Uterus (tissue), 4 donors: ENCODE measurements at places on chromosomes 3 and 15. TPM values are rescaled to one million over a fixed set of nuclear protein-coding genes. Genes with fewer than 3 reads are reported as not detected.

DNA sequence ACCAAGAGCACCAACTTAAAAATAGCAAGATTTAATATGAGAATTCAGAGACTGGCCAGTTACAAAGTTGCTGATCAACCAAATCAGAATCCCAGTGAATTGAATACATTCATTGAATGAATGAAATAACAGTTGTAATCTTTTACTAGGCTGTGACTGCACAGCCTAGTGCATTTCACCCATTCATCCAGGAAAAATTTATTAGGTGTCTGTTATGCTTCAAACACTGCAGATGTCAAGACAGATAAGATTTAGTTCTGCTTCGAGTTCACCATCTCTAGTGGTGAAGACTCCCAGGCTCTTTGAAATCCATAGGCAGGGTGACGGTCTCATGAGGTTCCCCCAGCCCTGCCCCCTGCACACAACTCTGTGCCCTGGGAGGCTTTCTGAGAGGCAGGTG lies 28.9 kb downstream of the TGM4 start:
- DNase-seq = no peak

- DNase-seq = no peak
Measured at GRCh38 chr3:56389183-56389830, 79.0 kb downstream of the ERC2 start.

- DNase-seq = no peak
Measured at GRCh38 chr15:74763416-74763815, 14.8 kb downstream of the CYP1A2 start.

DNA sequence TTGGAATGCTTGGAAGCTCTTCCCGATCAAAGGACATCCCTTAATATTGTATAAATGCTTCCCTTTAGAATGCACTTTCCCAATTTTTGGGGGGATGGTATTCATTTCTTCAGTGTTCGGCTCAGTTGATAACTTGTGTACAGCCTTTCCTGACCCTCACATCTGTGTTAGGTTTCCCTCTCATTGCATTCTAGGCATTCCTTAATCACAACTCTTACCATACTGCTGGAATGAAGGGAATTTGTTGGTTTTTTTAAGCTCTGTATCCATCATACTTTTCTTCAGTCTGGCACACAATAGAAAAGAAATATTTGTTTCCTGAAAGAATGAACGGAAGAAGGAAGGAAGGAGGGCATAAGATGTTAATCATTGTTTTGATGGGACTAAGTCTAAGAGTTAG lies 119.5 kb downstream of the CHST2 start:
- DNase-seq = no peak

DNA sequence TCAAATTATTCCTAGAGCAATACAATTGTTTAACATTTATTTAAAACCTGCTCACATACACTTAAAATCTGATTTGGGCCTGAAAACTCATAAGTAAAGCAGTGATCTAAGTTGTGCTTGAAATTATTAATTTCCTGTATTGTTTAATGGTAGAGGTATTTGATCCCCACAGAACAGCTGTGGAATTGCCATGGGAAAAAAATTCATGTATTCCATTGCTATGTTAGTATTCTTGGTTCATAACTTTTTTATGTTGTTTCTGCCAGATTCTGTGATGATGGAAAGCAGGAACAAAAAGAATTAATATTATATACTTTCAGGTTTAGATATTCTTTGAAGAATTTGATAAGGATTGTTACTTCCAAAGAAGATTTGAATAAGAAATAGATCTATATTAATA lies 831.5 kb upstream of the NR2F2 start:
- DNase-seq = no peak

DNA sequence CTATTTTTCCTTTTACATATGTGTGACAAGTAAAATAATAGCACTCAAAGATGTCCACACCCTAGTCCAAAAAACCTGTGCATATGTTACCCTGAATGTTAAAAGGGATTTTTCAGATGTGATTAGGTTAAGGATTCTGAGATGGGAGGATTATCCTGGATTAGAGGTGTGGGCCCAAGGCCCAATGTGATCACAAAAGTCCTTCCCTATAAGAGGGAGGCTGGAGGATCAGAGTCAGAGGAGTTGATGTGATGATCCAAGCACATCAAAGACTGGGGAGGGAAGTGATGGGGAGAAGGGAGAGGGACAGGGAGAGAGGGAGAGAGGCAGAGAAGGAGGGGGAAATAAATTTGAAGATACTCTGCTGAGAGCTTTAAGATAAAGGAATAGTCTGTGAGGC lies 512.6 kb downstream of the PLOD2 start:
- no peak for DNase-seq

GRCh38 chr3:46462111-46462510 lies 2.6 kb downstream of the LTF start:
- DNase-seq = no peak

DNA sequence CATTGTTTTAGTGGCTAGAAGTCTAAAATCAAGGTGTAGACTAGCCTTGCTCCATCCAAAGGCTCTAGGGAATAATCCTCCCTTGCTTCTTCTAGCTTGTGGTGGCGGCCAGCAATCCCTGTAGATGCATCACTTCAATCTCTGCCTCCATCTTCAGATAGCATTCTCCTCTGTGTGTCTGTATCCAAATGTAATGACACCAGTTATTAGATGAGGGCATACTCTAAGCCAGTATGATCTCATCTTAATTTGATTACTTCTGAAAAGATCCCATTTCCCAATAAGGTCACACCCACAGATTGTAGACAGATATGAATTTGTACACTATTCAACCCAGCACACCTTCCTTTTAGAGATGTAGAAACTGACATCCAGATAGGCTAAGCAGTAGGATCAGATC lies 334.5 kb upstream of the KCNMB2 start:
- no peak for DNase-seq

DNA sequence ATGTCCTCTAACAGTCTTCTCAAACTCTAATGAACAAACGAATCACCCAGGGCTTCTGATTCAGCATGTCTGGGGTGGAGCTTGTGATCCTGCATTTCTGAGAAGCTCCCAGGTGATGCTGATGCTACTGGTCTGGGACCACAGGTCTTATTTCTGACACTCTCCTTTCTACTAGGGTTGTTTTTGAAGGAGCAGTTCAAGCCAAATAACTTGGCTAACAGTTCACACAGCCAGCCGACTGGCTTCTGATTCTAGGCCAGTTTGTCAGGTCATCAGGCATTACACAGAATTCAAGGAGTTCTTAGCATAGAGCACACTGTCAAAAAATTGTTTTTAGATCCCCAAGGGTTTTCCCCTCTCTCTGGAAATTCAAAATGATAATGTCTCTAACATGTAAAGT lies 100.7 kb downstream of the TIGIT start:
- no peak for DNase-seq

GRCh38 chr3:73072634-73073033 lies 11.2 kb downstream of the EBLN2 start:
- DNase-seq = no peak

DNA sequence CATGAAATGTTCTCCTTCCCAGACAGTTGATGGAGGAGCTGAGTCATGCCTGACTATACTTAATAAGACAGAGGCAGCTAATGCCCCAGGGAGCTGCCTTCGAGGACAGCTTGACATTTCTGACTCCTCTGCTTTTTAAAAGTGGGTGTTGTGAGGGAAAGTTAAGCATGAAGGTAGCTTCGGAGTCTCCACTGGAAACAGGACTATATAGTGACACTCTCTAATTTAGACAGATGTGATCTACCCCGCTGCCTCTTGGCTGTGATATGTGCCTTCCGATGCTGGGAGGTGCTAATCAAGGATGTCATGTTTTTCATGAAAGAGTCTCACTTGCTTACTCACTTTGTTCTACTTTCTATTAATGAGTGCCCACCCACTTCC lies 72.7 kb downstream of the IL1RAP start:
- no peak for DNase-seq

- DNase-seq = no peak
Measured at GRCh38 chr3:174191380-174191779, 667.8 kb upstream of the NAALADL2 start.

DNA sequence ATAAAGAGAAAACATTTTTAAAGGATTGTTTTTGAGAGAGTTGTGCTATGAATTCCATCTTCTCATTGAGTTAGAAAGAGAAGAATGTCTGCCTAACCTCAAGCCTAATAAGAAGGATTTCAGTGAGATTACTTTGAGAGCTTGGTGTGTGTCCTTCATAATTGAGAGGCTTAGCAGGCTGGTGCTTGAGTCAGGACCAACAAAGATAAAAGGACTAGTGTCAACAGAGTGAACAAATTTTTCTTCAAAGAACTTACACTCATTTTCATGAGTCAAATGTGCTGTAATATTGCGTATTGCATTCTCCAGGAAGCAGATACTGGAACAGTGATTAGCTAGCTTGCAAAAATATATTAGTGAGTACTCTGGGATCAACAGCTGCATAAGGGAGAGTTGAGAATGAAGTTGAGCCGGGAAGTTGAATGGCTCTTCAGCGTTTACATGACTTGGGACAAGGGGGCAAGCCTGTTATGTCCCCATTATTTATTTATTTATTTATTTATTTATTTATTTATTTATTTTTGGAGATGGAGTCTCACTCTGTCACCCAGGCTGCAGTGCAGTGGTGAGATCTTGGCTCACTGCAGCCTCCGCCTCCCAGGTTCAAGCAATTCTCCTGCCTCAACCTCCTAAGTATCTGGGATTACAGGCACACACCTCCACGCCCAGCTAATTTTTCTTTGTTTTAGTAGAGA lies 37.5 kb upstream of the SLITRK3 start:
- DNase-seq = no peak

GRCh38 chr3:100891033-100891432 lies 102.2 kb downstream of the ABI3BP start:
- no peak for DNase-seq

GRCh38 chr3:111582120-111582474 lies 13.0 kb downstream of the ZBED2 start:
- DNase-seq = no peak

DNA sequence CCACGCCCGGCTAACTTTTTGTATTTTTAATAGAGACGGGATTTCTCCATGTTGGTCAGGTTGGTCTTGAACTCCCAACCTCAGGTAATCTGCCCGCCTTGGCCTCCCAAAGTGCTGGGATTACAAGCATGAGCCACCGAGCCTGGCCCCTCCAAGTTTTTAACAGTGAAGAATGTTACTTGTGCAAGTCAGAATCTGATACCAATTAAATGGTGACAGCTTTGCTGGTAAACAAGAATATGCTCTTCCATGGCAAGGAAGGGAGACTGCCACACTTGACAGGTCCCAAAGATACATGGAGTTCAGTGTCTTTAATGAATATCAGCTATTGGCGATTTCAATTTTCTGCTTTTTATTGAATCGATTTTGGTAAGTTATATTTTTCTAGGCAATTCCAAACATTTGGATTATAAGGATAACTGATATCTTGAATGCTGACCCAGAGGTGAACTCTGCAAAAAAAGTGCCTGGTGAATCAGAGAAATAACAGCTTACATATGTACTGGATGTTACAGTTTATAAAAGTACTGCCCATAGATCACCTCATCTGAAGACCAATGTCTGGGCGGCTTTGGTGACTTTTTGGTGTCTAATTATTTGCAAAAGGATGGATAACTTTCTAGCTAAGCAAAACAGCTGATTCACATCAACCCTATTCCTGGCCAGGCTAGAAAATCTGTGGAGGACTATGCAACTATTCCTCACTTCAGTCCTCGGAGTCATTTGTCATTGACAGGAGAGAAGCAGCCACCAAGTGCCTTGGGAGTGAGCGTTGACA lies 1.2 kb downstream of the PARP16 start:
- DNase-seq = no peak

- peak; percentile 45 for DNase-seq
Measured at GRCh38 chr3:147418808-147419701, 9.9 kb downstream of the ZIC1 start.

DNA sequence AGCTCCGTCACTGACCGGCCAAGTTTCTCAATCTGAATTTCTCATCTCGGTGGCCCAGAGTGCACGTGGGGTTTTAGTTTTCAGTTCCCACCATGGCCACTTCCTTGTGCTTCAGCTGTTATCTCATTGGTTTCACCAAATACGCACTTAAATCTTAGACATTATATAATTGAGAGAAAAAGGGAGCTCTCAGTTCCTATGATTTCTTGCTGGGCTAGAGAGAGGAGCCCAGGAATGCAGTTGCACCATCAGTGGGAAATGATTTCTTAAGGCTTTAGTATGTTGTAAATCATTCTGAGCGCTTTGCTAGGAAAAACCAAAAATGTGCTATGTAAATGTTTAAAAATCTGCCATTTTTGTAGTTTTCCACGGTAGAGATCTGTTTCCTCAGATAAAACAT lies 53.2 kb downstream of the OXNAD1 start:
- peak; percentile 57 for DNase-seq

DNA sequence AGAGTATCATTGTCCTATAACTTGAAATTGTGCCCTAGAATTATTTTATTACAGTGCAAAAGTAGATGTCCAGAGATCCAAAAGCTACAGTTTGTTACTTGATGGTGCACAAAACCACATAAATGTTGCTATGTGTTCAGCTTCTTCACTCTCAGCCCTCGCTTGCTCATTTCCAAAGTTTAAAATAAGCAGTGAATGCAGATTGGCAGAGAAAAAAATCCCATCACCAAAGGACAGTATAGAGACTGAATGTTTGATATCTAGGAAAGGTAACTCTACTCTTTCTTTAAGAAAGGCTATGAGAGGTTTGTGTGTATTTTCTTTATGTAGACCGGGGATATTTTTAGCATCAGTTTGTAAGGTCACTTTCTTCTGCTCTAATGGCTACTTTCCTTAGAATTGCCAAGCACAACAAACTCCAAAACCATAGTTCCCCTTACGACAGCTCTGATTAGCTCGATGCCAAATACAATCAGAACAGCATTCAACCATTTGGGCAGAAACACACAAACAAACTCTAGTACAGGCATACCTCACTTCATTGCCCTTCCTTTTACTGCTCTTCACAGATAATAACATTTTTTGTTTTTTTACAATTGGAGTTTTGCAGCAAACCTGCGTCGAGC lies 164.1 kb upstream of the CCDC54 start:
- no peak for DNase-seq

The DAZL gene
- not detected for total RNA-seq

The SH2D7 gene
- not detected for total RNA-seq

The PLA2G4E gene
- not detected for total RNA-seq

The COL6A5 gene
- total RNA-seq = 1.7 TPM

The HPS3 gene
- 26.6 TPM for total RNA-seq

The SLC6A1 gene
- 0.29 TPM for total RNA-seq

The BCHE gene
- 51.4 TPM for total RNA-seq

The NR1I2 gene
- total RNA-seq = not detected

The HTR3E gene
- not detected for total RNA-seq
